ENCODE measurements at places on chromosomes 11 and 22.

DNA sequence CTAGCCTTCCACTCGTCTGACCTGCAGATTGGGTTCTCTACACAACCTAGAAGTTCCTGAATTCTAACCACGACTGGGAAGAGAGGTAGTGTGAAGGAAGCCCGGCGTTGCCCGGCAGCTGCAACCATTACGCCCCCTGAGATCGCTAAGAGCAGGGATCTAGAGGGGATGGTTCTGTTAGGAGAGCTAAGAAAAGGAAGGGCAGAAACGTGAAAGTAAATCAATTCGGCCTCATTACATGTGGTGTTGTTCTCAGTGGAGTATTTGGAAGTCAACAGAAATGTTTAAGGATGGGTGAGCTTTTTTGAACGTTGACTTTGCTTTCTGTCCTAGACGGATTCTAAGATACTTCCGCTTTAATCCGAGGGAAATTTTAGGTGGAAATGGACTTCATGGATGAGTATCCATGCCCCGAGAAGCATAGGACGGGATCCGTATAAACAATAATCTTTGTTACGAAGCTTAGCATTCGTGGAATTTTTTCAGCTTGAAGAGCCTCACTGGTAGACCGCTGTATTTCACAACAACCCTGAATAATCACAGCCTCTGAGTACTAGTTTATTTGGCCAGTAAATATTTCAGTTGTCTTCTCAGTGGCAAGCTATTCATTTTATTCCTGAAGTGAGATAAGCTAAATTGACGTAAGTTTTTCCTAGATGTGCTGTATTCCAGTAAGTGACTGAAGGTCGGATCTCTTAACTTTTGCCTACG lies 629 bp downstream of the ATP5MG start:
- DNase-seq, result peak; percentile 66

- DNase-seq, result no peak
Measured at GRCh38 chr11:114073828-114074381, 14.4 kb downstream of the ZBTB16 start.

GRCh38 chr22:38298312-38299005 lies 18.8 kb downstream of the CSNK1E start:
- peak; percentile 36 for DNase-seq

- DNase-seq, result no peak
Measured at GRCh38 chr11:9693801-9694553, 30.1 kb downstream of the SWAP70 start.

GRCh38 chr11:64501500-64502427 lies 89.3 kb upstream of the SLC22A12 start:
- DNase-seq, result no peak

DNA sequence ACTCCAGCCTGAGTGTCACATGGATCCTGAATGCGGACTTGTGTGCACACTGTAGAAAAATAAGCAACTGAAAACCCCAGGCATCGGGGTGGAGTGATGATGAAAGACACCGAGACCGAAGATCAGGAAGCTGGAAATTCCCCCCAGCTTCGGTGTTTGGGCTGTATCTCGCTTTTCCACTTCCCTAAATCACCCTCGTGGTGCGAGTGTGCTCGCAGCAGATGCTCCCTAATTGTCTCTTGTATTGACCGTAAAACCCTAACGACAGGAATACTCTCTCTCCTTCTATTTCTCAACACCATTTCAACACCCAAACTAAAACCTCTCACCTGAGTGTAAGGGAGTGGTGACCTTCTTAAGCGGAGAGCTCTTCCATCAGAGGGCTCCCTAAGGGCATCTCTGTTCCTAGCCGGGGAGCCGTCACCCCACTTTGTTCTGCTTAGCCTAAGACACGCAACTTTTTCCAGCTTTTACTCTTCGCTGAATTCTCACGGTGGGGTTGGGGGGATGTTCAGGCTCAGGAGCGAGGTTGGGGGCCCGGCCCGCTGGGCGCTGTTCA lies 635 bp upstream of the GRK3 start:
- DNase-seq, result no peak

DNA sequence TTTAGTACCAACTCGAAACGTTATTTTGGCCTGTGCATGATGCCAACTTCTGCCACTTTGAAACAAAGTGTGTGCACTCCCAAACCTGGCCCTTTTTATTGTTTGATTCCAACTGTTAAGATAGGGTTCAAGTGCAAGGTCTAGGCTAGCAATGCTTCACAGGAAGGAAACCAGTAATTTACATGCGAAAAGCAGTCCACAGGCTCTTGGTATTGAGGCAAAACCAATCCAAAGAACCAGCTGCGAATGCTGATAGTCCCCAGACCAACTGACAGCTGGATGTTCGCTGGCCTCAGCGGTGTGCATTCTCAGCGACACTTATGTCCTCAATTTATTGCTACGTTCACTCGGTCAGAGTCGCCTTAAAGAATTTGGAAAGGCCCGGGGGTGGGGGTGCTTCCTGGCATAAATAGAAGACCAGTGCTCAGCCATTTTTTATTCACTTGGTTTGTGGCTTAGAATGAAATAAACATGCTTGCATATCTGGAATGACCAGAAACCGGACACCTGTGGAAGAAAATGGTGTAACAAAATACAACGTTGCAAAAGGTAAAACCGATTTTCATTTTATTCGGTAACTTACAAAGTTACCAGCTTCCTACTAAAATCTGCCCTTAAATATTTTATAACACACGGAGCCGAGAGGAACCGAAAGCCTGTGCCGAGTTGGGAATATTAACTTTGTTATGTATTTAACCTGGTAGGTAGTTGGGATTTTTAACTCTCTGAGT lies 1.6 kb downstream of the CPT1A start:
- DNase-seq, result no peak

GRCh38 chr22:37147186-37147990 lies 2.3 kb downstream of the IL2RB start:
- no peak for DNase-seq

DNA sequence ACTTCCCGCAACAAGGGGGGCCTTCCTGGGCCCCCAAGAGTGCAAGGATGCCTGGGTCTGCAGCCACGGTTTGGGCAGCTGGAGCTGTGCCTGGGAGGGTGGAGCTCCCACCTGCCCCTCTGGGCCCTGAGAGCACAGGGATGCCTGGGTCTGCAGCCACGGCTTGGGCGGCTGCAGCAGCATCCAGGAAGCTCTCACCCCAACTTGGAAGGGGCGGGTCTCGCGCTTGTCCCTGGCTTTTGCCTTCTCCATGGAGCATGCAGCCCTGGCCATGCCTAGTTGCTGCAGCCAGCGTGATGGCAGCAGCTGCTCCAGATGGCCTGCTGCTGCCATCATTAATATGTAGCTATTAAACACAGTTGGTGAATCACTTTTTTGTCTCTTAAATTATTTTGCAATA lies 35.4 kb downstream of the NAGA start:
- no peak for DNase-seq

GRCh38 chr11:132821014-132821413 lies 711.3 kb downstream of the OPCML start:
- peak; percentile 95 for DNase-seq

- no peak for DNase-seq
Measured at GRCh38 chr22:49622241-49623105, 205.2 kb downstream of the BRD1 start.

GRCh38 chr22:44884562-44884961 lies 125.2 kb downstream of the PHF21B start:
- DNase-seq, result no peak

All from fibroblast of skin of scalp (primary cell).